ENCODE measurements at places on chromosomes 5 and 9.

DNA sequence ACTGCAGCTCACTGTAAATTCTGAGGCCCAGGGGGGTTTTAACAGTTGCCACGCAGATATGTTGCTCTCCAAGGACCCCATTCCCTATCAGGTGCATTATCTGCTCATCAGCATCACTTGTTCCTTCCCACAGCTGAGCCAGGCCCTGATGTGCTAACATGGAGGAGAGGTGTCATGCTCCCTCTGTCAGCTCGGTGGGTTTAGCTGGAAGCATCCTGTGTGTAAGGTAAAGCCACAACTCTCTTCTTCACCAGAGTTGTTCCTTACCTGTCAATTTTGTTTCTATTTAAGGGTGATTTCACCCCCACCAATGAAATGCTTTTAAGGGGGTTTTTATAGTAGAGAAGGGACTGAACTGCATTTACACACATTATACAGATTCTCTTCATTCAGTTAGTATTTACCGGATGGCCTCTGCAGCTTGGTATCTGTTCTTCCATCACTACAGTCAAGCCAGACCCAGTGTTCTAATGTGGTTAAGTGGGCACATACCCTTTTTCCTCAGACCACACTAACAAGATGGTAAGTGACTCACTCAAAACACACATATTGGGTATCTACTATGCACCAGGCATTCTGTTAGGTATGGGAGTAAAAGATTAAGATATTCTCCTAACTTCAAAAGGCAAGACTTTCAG is 205.4 kb downstream of the DCP2 start:
- DNase-seq, result no peak

DNA sequence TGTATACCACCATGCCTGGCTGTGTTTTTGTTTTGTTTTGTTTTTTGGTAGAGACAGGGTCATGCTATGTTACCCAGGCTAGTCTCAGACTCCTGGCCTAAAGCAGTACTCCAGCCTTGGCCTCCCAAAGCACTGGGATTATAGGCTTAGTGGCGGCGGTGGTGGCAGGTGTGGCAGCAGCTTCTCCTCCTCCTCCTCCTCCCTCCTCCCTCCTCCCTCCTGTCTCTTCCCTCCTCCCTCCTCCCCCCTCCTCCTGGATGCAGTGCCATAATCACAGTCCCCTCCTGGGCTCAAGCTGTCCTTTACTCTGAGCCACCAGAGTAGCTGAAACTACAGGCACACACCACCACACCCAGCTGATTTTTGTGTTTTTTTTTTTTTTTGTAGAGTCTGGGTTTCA is 71.2 kb downstream of the UHRF2 start:
- DNase-seq, result no peak

DNA sequence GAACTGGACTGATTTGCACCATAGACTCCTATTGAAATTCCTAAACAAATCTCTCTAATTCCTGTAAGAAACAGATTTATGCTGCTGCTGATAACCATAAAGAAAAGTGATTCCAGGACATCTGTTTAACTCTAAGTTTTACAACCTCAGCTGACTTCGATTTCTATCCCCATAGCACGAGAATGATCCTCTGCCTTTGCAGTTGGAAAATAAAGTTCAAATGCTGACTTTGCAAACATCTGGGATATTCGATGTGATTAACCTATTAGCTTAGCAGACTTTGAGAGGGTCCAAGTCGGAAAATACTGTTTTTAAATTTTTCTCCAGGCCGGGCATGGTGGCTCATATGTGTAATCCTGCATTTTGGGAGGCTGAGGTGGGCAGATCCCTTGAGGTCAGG is 247.3 kb downstream of the PSAT1 start:
- DNase-seq, result no peak

- DNase-seq, result no peak
Measured at GRCh38 chr5:41885286-41885685, 15.1 kb upstream of the OXCT1 start.

- no peak for DNase-seq
Measured at GRCh38 chr5:140322751-140323731, 20.1 kb upstream of the PFDN1 start.

Measured in activated gamma-delta T cell treated with Interleukin-2 at 50 U/mL for 16 hours (primary cell).